ENCODE measurements at places on chromosomes 1 and 21.

GRCh38 chr1:28580722-28581530 is 11.1 kb upstream of the RAB42 start:
- DNase-seq: no peak

DNA sequence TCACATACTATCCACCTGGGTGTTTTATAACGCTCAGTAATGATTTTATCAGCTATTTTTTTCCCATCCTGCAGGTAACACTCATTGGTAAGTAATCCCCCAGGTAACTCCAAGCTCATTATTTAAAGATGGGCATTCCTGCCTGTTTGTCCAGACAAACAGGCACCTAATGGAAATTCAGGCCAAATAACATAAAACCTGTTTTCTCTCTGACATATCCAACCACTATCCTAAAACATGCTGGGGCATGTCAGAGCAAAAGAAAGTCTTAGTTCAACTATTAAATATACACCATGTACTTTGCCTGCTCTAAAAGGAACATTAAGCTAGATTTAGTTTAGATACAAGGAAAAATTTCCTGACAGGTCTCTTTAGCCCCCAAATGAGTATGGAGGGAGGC is 987.7 kb downstream of the TTLL7 start:
- DNase-seq: no peak

GRCh38 chr1:67966666-67967009 is 83.8 kb downstream of the DIRAS3 start:
- no peak for DNase-seq

DNA sequence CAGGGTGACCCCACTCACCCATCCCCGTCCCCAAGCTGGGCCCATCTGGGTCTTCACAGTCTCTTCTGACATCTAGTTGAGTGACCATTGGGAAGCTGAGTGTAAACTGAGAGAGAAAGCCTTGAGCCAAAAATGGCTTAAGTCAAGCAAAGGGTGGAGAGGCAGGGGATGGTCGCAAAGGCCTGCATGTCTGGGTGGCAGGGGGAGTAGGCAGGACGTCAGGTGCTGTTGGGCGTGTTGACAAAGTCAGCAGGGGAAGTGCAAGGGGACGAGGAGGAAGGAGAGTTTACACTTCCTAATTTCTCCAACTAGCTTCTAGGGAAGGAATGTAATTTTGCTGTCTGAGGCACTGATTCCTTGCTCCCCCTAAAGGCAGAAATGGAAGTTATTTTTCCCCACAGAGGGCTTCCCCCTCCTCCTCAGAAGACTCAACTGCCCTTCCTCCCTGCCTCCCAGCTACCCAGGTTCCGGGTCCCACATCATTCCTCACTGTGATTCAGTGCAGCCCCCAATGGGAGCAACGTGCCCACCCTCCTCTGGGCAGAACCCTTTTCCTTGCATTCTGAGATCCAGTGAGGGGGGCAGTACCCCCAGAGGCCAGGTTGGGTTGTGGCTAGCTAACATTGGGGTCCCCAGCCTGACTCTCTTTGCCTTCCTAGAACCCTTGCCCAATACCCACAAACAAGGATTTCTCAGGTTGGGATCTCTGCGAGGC is 1.2 kb upstream of the ADORA1 start:
- DNase-seq: no peak

Measured in activated CD8-positive, alpha-beta memory T cell treated with anti-CD3 and anti-CD28 coated beads, Interleukin-2, amount 50 U/mL, for 48 hours (primary cell).